Pons (tissue), 1 donor: ENCODE measurements at places on chromosomes 16 and 17.

DNA sequence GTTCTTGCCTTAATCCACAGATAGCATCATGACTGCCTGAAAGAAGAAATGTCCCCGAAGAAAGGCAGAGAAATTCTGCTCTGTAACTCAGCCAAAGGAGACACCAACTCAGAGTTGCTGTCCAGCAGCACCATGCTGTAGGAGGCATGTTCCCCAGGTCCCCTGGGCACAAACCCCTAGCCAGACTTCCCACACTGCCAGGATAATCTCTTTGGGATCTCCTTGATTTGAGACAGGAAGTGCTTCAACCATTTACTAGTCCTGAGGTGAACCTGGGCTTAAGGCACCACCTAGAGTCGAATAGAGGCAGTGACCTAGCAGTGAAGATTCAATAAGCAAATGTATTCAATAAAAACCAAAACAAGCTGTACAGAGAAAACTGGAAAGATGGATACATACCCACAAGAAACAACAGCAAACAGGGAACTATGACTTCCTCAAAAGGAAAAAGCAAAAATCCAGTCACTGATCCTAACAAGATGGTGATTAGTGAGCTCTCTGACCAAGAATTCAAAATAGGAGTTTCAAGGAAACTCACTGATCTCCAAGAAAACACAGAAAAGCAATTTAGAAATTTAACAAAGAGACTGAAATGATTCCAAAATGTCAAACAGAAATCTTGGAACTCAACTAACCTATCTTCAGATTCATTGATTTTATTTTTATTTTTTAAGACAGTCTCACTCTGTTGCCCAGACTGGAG lies 5.7 kb downstream of the OR4D2 start:
- DNase-seq: peak; percentile 24

DNA sequence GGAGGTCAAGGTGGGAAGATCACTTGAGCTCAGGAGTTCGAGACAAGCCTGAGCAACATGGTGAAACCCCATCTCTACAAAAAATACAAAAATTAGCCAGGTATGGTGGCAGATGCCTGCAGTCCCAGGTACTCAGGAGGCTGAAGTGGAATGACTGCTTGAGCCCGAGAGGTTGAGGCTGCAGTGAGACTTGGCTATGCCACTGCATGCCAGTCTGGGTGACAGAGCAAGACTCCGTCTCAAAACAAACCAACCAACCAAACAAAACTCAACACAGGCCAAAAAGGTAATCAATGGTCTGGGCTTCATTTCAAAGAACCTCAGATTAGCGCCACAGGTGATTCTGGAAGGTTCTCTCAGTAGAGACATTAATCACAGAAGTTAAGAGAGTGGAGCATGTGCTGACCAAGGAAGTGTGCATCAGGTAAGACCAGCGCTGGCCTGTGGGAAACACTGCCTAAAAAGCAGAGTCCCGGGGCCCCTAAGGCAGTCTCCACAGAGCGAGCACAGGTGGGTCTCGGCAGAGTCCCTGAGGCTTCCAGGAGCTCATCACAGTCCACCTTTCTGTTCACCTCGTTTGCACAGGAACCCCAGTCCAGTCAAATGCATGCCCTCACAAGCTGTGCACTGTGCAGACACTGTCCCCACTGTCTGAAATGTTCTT lies 71.5 kb upstream of the TRAP1 start:
- no peak for DNase-seq

DNA sequence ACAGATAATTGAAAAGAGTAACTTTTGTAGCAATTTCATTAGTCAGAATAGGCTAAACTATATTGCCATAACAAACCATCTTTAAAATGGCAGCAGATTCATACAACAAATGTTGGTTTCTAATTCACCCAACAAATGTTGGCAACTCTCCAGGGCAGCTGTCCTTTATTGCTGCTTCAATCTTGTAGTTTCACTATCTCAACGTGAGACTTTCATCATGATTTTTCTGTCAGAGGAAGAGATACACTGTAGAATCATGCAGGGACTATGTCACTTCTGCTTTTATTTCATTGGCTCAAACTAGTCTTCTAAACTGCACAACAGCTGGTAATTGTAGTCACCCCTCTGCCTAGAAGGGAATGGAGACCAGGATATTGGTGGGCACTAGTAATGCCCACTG lies 174.2 kb downstream of the TANC2 start:
- DNase-seq: peak; percentile 79

DNA sequence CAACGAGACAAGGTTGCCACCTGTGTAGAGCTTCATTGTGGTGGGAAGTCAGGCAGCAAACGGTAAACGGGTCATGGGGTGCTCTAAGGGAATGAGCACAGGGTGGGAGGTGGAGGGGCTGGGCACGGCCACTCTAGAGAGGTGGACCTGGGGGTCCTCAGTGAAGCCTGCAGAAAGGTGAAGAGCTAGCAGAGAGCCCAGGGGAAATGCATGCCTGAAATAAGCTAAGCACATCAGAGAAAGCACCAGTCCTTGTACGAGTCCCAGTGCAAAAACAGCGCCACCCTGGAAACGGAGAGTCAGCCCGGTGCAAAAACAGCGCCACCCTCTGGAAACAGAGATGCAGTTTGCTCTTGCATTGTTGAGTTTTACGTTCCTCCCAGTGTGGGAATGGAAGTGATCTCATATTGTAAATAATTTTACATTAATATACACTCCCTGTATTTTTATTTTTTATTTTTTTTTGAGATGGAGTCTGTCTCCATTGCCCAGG lies 65.0 kb downstream of the TBC1D16 start:
- DNase-seq: peak; percentile 79

DNA sequence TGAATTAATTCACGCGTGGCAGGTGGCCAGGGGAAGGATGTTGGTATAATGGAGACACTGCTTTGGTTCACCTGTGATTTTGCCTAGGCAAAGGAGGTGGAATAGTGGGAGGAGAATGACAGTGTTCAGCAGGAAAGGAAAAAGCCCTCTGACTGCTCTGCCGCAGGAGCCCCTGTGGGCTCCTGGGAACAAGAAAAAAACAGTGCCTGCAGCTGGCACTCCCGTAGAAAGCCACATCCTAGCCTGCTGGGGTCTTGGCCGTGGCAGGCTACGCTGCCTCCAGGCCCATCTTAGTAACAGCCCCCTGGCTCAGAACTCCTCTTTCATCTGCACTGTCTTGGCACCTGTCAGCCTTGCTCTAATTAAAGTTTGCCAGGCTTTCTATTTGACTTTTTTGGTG lies 20.6 kb downstream of the ADORA2B start:
- DNase-seq: no peak

- no peak for DNase-seq
Measured at GRCh38 chr17:61531223-61531622, 59.8 kb downstream of the NACA2 start.

DNA sequence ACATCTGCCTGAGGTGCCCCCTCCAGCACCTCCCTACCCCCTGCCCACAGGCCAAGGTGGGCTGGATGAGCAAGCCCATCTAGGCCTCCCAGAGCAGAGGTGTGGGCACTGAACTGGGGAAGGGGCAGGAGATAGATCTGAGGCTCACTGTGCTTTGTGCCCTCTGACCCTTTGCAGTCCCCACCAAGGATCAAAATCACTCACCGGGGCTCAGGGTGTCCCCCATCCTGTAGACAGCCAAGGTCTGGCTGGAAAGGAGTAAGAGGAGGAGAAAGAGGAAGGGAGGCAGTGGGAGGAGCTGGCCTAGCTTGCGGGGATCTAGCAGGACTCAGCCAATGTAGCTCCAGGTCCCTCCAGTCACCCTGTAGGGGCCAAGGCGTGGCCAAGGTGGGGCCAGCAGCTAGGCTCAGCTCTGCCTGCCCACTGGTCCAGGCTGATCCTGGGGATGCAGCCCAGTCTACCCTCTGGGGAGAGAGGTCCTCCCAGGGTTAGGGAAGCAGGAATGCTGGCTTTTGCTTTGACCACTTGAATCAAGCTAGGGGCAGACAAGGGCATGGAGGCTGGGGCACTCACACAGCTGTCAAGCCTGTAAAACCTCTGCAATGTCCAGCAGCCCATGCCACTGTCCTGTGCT lies 1.8 kb downstream of the SLC12A4 start:
- DNase-seq: no peak

- DNase-seq: peak; percentile 81
Measured at GRCh38 chr16:47848421-47849109, 307.2 kb downstream of the ABCC12 start.

DNA sequence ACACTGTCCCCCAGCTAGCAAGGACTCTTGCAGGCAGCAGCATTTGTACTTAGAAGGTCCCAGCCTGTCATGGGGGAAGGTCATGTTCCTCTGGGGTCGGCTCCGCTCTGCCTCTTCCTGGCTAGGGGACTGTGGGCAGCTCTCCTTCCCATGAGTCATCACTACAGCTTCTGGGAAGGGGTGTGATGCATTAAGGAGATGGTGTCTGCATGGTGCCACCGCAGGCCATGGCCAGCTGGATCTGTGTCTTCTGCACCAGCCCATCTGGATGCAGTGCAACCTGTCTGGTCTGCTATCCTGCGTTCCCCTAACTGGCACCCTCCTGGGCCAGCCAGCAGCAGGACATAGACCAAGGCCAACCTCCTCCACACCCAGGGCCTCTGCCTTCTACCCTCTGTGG lies 6.3 kb downstream of the STARD3 start:
- no peak for DNase-seq

GRCh38 chr16:81099958-81100357 lies 3.8 kb upstream of the GCSH start:
- no peak for DNase-seq

DNA sequence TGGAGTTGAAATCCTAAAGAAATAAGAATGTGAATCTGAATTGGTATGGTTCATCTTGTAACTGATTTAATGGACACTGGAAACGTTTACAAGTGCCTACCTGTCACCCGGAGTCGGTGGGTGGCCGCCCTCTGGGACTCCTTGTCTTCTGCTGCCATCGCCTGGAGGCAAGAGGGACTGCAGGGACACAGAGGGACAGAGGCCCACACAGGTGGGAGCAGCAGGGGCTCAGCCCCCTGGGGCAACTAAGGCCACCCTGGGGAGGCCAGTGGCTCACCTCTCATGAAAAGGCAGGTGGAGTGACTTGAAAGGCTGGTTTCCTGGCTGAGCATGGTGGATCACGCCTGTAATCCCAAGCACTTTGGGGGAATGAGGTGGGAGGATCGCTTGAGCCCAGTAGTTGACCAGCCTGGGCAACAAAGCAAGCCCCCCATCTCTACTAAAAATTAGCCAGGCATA lies 23.2 kb downstream of the TMEM92 start:
- peak; percentile 39 for DNase-seq

GRCh38 chr17:50627782-50628601 lies 6.7 kb upstream of the ABCC3 start:
- no peak for DNase-seq

GRCh38 chr17:21545064-21545463 lies 147.3 kb upstream of the KCNJ18 start:
- no peak for DNase-seq

DNA sequence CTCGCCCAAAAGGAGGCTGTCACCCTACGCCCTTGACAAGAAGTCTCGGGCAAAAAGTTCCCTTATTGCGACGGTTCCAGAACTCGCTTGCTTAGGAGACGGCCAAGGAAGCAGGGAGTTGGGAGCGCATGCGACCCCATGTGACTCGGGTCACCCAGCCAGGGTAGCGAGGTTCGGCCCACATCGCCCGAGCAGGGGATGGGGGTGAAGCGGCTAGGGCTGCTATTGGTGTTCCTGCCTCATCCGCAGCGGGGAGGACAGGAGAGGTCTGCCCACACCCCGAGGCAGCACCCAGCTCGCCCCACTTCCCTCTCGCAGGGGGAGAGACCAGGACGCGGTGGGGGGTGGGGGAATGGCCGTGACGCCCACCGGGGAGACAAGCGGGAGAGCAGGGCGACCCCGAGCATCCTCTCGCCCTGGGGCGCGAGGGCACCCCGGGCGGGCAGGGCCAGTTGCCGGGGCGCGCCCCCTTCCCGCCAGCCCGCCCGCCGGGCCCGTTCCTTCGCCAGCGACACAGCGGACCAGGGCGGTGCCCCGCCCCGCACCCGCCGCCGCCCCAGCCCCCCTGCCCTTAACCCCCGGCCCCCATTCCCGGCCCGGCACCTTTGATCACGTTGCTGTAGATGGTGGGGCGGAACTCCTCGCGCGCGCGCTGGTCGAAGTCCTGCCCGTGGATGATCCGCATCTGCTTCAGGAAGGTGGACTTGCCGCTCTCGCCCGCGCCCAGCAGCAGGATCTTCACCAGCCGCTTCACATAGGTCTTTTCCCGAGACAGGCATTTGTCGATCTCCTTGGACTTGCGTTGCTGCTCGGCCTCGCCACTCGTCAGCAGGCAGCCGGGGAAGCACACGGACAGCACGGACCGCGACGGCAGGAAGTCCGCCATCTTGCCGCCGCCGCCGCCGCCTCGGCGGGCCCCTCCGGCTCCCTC lies 567 bp downstream of the GNA13 start:
- DNase-seq: peak; percentile 86

GRCh38 chr16:50173316-50173715 lies 20.2 kb downstream of the TENT4B start:
- DNase-seq: no peak

GRCh38 chr16:15770512-15770911 lies 86.3 kb downstream of the MYH11 start:
- no peak for DNase-seq

DNA sequence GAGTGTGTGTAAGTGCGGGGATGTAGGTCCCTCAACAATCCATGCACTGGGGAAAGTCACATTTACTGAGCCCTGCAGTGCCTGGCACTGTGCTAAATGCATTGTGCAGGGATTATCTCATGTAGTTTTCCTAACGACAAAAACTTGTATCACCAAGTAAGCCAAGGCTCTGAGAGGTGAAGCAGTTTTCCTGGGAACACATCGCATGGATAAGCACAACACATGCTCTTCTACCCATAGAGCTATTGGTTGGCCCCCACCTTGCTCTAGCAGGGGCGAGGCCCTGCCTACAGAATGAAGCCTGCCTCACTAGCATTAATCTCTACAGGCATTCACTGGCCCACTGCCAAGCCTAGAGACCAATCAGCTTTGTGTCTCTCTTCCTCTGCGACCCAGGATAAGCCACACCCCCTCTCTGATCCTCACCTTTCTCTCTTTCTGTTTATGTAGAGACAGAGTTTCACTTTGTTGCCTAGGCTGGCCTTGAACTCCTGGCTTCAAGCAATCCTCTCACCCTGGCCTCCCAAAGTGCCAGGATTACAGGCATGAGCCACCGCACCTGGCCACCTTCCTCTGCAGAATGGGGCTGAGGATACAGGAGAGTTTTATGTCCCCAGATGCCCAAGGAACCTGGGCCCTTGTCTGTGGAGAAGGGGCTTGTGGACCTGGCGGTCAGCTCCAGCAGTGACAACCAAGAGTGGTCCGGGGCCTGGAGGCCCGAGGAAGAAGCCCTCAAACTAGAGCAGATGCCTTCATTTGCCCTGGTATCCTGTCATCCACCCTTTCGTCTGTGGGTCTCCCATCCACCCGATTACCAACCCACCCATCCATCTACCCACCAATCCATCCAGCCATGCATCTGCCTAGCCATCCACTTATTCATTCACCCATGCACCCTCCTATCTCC lies 12.8 kb downstream of the CDH16 start:
- DNase-seq: no peak
